Fibroblast of skin of right biceps (primary cell): ENCODE measurements at places on chromosomes 1 and 21.
A peak's percentile ranks its signal among the peaks of the same experiment; 100 is the strongest.

- no peak for DNase-seq
These were observed 49.8 kb downstream of the DDR2 start for GRCh38 chr1:162682013-162682419.

- no peak for DNase-seq
These were observed 11.6 kb upstream of the POFUT2 start for GRCh38 chr21:45299026-45299863.

- DNase-seq, result no peak
These were observed 6.0 kb upstream of the NLRP3 start for GRCh38 chr1:247409869-247410544.

DNA sequence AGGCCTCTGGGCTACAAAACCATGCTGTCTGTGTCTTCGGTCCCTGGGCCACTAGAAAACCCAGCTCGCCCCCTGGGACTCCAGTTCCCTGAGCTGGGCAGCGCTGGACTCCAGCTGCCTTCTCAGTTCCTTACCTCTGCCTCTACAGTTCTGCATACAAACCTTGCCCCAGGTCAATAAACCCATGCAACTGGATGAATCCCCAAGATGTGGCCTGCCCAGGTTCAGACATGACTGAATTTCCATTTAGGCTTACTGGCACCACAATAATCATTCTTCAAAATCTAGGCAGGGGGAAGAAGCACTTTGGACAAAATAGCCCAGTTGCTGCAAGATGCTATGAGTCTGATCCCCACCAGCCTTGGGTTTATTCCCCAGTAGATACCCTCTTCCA lies 159.5 kb downstream of the RRAGC start:
- DNase-seq, result no peak

GRCh38 chr1:67227196-67227595 lies 60.9 kb downstream of the IL23R start:
- peak; percentile 1 for DNase-seq
